B cell (primary cell): ENCODE measurements at places on chromosomes 12 and 14. TPM values are rescaled to one million over a fixed set of nuclear protein-coding genes. Genes with fewer than 3 reads are reported as not detected.

The RNASE7 gene
- not detected in 2 replicates for total RNA-seq

- H3K27me3 ChIP-seq: no peaks in the 10 kb centered on the region
- H3K27ac ChIP-seq: no peak overlapping the region
- H3K36me3 ChIP-seq: no peaks in the 10 kb centered on the region
- H3K4me3 ChIP-seq: no peak overlapping the region
Measured at GRCh38 chr12:67593461-67594330, 54.8 kb upstream of the DYRK2 start.

The P2RX7 gene
- 5.3 and 6.8 TPM in 2 replicates for total RNA-seq

The MYH7 gene
- total RNA-seq: not detected in 2 replicates

The CMA1 gene
- not detected in 2 replicates for total RNA-seq

The ADAM21 gene
- total RNA-seq: 0.24 TPM in 1 of 2 replicates, not detected in the other

DNA sequence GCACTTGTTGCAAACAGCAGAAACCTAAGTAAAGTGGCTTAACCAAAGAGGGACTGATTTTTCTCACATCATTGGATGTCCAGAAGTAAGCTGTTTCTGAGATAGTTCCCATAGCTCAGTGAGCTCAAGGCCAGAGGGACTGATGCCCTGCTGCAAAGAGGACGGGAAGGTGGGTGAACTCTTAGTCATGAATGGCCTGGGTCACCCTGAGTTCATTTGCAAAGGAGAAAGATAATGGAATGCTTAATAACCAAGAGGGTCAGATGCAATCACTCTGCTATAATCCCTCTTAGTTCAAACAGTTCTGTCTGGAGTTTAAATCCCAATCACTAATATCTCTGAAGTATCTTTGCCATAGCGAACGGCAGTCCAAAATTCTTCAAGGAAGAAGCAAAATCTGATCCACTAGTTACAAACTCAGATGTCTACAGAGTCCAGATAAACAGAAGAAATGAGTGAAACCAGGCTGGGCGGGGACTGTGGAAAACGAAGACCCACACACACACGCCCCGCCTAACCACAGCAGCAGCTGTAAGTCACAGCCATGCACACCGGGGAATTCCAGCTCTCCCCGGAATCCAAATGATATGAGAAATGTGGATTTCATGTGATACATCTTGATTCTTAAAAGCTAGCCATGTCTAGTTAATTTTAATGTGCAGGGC, 289.5 kb downstream of the TMEM132D start:
- no peaks in the 10 kb centered on the region for H3K4me1 ChIP-seq
- H3K27ac ChIP-seq: no peak overlapping the region
- H3K27me3 ChIP-seq: no peaks in the 10 kb centered on the region

- H3K4me3 ChIP-seq: no peak within 1 kb of the TSS
- H3K27me3 ChIP-seq: no peaks in the 10 kb centered on the region
- H3K27ac ChIP-seq: no peak within 1 kb of the TSS
- no peak for DNase-seq
Measured at GRCh38 chr14:36176524-36176923, at the start of gene PTCSC3. Gene PTCSC3 (minus strand): TSS chr14:36176722.

The C12orf50 gene
- total RNA-seq: 0.10 and 0.22 TPM in 2 replicates

DNA sequence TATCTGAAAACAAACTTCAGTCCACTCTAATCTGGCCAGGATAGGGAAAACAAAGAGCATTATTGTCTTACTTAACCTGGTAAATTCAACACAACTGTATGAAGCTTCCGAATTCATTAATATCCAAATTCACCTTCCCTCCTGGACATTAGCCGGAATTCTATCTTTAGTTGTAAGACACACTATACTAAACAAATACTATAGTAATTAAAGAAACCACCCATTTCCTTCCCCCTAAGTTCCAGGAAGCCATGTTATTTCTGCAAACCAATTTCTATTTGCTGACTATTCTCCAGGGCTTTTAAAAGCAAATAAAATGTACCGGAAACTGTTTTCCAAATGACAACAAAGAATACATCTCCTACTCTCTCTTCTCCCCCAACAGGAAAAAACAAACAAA, 122.7 kb upstream of the MDM1 start:
- H3K36me3 ChIP-seq: no peaks in the 10 kb centered on the region
- H3K4me3 ChIP-seq: no peak overlapping the region
- H3K4me1 ChIP-seq: peaks cover 57% of the 10 kb centered on the region
- H3K27ac ChIP-seq: no peak overlapping the region
- no peak for DNase-seq

DNA sequence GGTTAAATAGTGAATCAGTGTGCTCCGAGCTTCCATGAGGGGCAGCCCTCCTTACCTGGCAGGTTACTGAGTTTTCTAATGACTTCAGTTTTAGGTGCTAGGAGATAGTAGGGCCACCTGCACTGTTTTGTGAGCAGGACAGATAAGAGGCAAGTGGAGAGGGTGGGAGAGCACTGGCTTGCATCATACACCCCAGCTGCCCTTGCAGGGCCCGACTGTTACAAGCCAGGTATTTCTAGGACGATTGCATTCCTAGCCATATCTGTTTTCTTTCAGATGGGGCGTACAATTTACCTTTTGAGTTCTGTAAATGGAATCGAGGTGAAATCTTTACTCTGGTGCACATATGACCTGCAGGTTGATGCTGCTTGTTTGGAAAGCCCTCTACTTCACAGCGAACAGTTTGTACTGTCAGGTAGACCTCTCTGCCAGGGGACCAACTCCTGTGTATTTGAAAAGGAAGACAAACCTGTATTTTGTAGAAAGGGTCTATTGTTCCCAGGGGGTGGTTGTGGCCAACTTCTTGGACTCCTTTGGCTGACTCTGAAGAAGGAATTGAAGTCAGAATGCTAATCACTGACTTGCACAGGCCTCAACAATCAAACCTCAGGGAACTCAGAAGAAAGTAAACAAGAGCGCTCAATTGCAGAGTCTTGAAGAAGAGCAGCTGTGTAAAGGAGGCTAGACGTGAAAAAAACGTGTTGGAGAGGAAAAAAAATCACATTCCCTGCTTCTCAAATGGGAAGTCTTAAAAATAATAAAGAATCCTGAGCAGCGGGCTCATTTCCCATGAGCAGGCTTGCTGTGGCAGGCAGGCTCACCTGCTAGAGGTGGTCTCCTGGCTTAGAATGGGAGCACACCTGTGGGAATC, 57.3 kb downstream of the ETV6 start:
- H3K36me3 ChIP-seq: peaks cover 10% of the 10 kb centered on the region
- H3K4me1 ChIP-seq: no peaks in the 10 kb centered on the region
- H3K27ac ChIP-seq: no peak overlapping the region
- DNase-seq: no peak
- H3K4me3 ChIP-seq: no peak overlapping the region

The RAB5B gene
- total RNA-seq: 96.1 and 111 TPM in 2 replicates

DNA sequence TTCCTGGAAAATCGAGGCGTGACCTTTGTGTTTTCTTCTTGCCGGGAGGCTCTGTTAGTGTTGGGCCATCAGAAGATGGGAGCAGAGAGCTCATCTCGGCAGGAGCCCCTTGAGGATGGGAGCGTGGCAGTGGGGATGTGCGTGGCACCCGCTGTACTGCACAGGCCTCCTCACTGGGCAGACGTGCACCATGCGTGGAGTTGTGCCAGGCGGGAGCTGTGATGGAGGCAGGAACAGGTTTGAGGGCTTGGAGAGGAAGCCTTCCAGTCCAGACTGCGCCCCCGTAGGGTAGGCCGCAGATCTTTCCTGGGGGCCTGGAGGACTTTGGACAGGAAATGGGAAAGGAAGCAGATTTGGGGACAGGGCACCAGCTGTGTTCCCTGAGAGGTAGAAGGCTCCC, 197.5 kb downstream of the TSPAN9 start:
- no peaks in the 10 kb centered on the region for H3K27me3 ChIP-seq
- H3K4me1 ChIP-seq: no peaks in the 10 kb centered on the region
- H3K27ac ChIP-seq: no peak overlapping the region
- H3K36me3 ChIP-seq: no peaks in the 10 kb centered on the region
- H3K4me3 ChIP-seq: no peak overlapping the region

DNA sequence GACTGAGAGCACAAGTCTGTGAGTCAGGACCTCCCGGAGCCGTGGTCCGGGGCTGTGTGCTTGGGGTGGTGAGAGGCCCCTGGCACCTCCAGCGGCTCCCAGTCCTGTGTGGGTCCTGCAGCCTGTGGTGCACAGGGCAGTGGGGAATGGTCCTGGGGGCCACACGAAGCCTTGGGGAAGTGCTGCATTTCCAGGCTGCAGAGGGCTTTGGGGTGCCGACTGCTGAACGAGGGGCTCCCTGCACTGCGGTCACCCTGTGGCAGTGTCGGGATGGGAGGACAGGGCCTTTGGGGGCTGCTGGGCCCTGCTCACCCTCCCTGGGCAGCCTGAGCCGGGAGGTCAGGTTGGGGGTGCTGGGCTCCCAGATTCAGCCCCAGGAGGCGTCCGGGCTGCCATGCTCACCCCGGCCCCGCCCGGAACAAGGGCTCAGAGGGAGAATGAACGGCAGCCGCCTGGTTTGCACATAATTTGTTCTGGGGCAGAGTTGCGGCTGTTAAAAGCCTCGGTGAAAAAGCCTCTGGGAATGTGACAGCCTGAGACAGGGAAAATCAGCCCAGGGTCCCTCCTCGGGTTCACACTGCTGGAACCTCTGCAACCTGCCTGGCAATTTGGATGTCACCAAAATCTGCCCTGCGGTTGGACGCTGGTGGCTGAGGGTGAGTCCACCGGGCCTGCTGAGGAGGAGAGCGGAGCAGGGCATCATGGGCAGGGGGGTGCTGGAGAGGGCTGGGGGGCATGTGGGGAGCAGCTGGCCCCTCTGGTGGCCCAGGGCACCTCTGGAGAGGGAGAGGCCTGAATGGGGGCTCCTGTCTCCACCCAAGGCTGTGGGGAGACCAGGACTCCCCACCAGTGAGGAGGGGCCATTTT, 109.2 kb downstream of the KIF26A start:
- H3K4me1 ChIP-seq: no peaks in the 10 kb centered on the region
- H3K4me3 ChIP-seq: no peak overlapping the region
- no peaks in the 10 kb centered on the region for H3K27me3 ChIP-seq
- DNase-seq: no peak
- H3K36me3 ChIP-seq: no peaks in the 10 kb centered on the region

DNA sequence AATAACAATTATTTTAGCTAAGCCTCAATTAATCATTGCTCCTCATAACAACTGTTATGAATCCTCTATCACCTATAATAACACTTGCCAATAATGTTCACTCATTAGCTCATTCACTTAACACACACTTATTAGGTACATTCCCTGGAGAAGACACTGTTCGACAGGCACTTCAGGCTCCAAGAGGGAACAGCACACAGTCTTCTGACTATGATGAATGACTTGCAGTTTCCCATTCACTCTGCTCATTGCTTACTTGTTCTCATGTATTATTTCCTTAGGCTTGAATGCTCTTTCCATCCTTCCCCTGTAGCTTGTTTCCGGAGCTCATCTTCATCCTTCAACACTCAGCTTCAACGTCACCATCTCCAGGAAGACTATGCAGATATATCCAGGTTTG, 437.3 kb downstream of the TMEM132D start:
- no peaks in the 10 kb centered on the region for H3K27me3 ChIP-seq
- H3K4me3 ChIP-seq: no peak overlapping the region
- H3K36me3 ChIP-seq: no peaks in the 10 kb centered on the region
- DNase-seq: no peak
- H3K4me1 ChIP-seq: no peaks in the 10 kb centered on the region
- H3K27ac ChIP-seq: no peak overlapping the region

DNA sequence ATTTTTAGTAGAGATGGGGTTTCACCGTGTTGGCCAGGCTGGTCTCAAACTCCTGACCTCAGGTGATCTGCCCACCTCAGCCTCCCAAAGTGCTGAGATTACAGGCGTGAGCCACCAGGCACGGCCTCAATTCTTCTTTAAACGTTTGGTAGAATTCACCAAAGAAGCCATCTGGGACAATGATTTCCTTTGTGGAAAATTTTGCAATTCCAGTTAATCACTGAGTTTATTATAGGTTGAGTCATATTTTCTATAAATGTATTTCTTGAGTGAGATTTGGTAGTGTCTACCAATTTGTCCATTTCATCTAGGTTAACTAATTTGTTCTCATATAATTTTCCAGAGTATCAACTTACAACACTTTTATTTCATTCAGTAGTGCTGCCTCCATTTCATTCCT, 683.9 kb upstream of the TMEM132C start:
- DNase-seq: no peak
- no peaks in the 10 kb centered on the region for H3K27me3 ChIP-seq
- no peaks in the 10 kb centered on the region for H3K36me3 ChIP-seq
- no peaks in the 10 kb centered on the region for H3K4me1 ChIP-seq
- H3K27ac ChIP-seq: no peak overlapping the region
- no peak overlapping the region for H3K4me3 ChIP-seq

GRCh38 chr12:99152337-99152736, 495.2 kb upstream of the GARIN6 start:
- H3K27ac ChIP-seq: no peak overlapping the region
- H3K4me3 ChIP-seq: no peak overlapping the region

DNA sequence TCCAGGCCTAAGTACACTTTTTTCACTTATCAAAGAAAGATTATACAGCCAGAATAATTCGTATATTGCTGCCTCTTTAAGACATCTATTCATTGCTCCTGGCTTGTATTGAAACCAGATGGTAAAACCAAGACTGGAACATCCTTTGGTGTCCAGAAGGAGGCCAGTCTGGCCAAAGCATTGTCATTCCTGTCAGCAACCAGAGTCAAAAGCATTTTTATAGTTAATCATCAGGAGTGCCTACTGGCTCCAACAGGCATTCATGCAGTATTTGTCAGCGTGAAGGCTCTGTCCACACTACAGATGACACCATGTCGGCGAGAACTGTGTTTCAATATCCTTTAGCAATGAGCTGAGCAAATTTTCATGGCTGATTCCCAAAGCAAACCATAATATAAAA, 118.0 kb upstream of the G2E3 start:
- DNase-seq: no peak
- no peaks in the 10 kb centered on the region for H3K4me1 ChIP-seq
- H3K4me3 ChIP-seq: no peak overlapping the region
- H3K36me3 ChIP-seq: no peaks in the 10 kb centered on the region
- H3K27me3 ChIP-seq: no peaks in the 10 kb centered on the region
- no peak overlapping the region for H3K27ac ChIP-seq

DNA sequence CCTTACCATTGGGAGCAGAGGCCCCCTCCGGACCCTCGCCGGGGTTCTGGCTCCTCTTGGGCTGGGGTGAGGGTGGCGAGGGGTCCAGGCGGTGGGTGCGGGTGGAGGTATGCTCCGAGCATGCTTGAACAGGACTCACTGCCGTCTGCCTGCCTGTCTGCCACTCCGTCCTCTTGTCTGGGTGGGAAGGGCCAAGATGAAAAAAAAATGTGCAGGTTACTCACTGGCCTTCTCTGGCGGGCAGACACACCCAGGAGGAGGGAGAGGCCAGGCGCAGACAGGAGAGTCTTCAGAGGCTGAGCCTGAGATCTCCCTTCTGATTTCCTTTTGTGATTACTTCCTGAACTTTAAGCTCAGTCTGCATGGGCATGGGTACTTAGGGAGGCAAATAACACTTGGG, 76.1 kb downstream of the STON2 start:
- no peaks in the 10 kb centered on the region for H3K36me3 ChIP-seq
- H3K4me3 ChIP-seq: no peak overlapping the region
- no peaks in the 10 kb centered on the region for H3K27me3 ChIP-seq
- no peak for DNase-seq
- H3K27ac ChIP-seq: no peak overlapping the region

The JPH4 gene
- total RNA-seq: not detected in 2 replicates
